GM04504 (cell line): ENCODE measurements at places on chromosomes 2 and 18.
A peak's percentile ranks its signal among the peaks of the same experiment; 100 is the strongest.

DNA sequence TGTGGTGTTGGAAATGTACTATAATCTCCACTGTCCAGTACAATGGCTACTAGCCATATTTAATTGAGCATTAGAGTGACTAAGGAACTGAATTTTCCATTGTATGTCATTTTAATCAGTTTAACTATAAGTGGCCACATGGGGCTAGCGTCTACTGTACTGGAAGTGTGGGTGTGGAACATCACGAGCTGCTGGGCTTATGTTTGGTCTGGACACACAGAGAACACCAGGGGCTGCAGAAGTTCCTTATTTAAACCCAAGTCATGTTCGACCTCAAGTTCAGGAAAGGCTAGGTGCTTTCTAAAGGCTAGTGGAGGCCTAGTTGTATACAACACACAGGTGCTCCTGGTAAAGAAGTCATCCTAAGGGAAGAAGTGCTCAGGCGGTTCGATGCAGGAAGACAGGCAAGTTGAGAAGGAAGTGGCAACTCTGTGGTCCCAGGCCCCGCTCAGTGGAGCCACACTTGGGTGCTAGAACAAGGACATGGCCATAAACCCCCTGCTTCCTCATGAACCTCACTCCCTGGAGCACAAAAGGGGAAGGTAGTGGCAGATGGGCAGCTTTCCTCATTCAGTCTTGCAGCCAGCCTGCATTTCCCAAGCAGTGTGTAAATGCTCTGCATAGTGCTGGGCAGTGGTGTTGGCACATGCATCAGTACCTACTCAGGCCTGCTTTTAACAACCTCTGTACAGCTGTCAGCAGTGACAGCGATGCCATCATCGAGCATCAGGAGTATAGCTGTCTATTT is 13.3 kb downstream of the LGALSL start:
- DNase-seq: no peak

DNA sequence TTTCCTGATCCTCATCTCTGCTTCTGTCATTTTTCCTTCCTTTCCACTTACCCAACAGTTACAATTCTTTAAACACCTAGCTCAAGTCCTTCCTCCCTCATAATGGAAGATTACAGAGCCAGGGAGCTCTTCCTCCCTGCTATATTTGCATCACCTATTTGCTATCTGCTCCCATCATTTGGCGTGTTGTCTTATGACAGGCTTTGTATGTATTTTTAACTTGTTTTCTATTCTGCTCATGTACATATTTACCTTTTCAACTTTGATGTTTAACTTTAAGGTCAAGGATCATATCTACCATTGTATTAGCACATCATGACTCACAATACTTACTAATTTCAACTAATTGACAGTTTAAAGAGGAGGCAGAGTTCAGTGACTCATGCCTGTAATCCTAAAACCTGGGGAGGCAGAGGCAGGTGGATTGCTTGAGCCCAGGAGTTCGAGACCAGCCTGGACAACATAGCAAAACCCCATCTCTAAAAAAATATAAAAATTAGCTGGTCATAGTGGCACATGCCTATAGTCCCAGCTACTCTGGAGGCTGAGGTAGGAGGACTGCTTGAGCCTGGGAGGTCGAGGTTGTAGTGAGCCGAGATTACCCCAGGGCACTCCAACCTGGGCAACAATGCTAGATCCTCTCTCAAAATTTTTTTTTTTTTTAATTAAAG is 308.0 kb upstream of the STON1 start:
- no peak for DNase-seq

GRCh38 chr18:37246779-37247340 is 318.7 kb downstream of the CELF4 start:
- DNase-seq: no peak

DNA sequence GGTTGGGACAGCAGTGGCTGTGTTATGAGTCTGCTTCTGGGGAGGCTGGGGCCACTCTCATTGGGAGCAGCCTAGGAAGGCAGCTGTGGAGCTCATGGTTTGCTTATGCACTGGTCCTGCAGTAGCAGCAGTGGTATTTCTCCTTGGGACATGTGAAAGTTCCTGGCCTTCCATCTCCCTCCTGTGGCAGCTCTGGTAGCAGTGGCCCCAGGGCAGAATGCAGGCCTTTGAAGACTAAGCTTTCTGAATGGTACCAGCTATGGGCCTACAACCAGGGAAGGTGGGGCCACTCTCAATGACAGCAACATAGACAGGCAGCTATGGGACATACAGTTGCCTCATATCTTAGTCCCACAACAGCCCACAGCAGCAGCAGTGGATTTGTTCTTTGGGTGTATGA is 117.3 kb upstream of the VWC2L start:
- no peak for DNase-seq

DNA sequence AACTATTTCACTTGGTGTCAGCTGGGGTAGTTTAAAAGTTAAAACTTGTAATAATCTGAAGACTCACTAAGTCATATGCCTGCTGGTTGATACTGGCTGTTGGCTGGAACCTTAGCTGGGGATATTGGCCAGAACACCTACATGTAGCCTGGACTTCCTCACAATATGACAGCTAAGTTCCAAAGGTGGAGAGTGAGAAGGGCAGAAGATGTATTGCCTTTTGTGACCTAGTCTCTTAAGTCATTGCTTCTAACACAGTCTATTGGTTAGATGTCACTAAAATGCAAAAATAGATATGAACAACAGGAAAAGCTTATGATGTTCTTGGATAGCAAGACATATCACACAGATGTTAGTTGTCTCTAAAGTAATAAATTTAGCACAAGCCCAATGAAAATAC is 113.2 kb upstream of the CHAC2 start:
- no peak for DNase-seq

DNA sequence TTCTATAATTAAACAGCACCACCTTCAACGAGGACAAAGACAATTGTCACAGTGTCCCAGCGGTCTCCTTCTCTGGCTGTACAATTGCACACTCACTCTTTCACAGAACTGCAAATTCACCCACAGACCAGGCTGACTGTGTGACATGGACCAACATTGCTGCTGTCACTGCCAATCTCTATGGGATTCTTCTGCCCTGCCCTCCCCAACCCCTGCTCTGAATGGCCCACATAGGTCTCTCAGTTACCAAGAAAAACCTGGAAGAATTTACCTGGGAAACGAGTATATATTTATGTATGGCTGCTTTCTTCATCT is 26.5 kb downstream of the LRRC30 start:
- DNase-seq: no peak

GRCh38 chr18:61335684-61336555 is 2.7 kb downstream of the CDH20 start:
- DNase-seq: no peak

GRCh38 chr2:108625186-108625827 is 91.0 kb downstream of the LIMS1 start:
- DNase-seq: no peak

- DNase-seq: peak; percentile 20
These were observed 35.8 kb downstream of the SKOR2 start for GRCh38 chr18:47215554-47216138.

DNA sequence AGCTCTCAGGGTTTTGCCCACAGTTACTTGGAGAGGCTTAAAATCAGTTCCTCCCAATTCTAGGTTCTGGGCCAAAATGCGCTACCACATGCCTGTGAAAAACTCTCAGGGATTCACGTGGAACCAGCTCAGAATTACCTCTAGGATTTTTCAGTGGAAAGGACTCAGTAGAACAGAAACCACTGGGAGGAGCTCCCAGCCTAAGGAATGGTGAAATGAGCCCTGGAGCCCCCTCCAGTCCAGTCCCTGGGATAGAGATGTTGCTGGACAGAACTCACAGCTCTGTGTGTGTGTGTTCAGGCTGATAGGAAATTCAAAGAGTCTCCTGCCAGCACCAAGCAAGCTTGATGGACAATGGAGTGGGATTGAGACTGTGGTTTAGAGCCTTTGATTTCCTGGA is 21.1 kb upstream of the SLC9A4 start:
- DNase-seq: no peak

DNA sequence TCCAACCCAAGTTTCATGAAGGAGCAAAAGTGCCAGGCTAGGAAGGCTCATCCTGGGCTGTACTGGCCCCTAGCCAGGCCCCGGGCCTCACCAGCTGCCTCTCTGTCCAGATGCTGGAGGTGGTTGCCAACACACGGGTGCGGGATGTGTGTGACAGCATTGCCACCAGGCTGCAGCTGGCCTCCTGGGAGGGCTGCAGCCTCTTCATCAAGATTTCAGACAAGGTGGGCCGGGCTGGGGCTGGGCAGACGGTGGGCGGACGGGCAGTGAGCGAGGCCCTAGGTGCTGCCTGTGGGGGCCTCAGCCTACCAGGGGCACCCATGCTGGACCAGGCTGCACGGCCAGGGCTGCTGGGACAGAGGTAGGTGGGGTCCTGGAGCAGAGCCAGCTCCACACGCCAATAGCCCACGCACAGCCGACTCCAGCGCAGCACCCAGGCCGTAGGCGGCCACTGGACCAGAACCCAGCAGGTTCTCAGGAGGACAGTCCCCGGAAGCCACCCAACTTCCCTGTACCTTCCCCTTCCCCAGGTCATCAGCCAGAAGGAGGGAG is 11.8 kb upstream of the GPR17 start:
- DNase-seq: no peak

DNA sequence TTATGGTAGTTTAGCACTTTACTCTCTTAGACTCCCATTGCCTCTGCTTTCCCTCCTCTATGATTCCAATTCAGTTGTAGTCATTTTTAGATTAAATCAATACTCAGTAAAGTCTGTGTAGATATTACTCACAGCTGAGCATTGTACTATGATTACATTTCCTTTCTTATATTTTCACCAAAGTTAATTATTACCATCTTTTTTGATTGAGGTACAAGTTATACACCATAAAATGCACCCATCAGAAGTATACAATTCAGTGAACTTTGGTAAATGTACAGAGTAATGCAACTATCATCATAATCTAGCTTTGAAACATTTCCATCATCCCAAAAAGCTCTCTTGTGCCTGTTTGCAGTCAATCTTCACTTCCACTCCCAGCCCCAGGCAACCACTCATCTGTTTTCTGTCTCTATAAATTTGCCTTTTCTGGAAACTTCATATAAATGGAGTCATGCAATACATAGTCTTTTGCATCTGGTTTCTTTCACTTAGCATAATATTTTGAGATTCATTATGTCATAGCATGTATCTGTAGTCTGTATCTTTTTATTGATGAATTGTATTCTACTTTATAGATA is 30.2 kb upstream of the ETAA1 start:
- no peak for DNase-seq

DNA sequence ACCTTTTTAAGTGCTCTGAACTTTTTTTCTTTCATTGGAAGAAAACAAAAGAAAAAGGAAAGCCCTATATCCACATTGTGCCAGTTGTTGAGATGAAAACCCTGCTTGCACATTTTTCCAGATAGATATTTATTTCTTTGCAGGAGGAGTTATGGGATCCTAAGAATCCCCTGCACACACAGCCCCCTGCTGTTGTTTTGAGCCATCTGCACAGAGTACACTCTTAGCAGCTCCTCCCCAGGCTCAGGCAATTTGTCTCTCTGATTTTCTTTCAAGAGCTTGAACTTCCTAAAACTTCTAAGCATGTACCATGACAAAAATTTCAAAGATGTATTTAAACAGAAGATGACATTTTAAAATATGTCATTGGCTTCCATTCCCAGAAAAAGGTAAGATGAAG is 436.9 kb downstream of the METTL4 start:
- DNase-seq: no peak

- DNase-seq: no peak
These were observed 457.3 kb downstream of the RIT2 start for GRCh38 chr18:42658171-42658570.
